ENCODE measurements at places on chromosomes 11 and 22. TPM values are rescaled to one million over a fixed set of nuclear protein-coding genes. Genes with fewer than 3 reads are reported as not detected.

The CRYAB gene
- total RNA-seq: 316 TPM

The SCN2B gene
- 1.0 TPM for total RNA-seq

The SERPIND1 gene
- total RNA-seq: not detected

The OR51S1 gene
- total RNA-seq: not detected

The MIAT gene
- 1.1 TPM for total RNA-seq

The SPDYC gene
- not detected for total RNA-seq

DNA sequence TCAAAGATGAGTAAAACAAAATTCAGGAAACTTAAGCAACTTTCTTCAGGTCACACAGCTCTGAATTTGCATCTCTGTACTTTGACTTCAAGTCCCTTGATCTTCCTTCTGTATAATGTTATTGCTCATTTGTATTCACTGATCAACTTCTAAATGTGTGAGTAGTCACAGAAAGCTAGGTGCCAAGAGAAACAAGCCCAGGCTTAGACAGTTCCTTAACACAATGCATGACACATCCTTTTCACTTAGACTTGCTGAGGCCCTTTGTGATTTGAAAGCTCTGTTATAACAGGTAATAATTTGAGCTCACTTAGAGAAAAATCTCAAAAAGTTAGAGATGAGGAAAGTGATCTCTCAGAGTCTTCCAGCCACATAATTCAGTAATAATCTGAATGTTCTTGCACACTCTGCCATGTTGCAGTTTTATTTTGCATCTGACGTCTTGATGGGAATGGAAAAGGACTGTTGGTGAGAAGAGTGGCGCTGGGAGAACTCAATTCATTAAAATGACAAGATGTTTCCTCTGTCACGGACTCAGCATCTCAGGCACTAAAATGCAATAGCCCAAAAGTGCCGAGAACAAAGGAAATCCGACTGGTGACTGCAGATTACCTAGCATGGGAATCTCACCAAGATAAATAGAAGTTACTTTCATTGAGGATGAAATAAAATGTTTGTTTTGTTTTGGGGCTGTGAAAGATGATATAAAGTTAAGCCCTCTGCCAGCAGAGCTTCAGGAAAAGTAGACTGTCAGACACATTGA lies 665.3 kb downstream of the OPCML start:
- no peak for ATAC-seq

- no peak for ATAC-seq
Measured at GRCh38 chr11:65355776-65356393, 1.3 kb downstream of the TIGD3 start.

DNA sequence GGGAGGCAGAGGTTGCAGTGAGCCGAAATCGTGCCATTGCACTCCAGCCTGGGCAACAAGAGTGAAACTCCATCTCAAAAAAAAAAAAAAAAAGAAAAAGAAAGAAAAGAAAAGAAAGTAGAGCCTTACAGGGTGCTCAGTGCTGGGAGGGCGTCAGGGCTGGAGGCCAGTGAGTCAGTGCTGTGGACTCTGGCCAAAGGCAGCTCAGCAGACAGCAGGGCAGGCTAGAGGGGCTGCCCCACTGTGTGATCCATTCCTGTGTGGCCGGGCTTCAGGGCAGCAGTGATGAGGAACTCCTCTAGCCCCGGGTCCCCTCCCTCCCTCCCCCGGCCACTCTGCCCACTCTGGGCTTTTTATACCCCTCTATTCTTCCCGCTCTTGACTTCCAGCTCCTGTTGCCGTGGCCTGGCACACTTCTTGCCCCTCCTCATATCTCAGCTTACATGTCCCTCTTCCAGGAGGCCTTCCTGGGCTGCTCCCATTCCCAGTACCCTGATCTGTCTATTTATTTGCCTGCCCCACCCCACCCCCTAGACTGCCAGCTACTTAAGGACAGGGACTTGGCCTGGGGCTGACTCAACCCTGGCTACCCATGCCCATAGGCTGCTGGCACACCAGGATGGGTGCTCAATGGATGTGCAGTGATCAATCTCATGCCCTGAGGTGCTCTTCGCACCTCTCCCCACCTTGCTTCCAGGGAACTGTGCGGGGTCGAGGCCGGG lies 10.1 kb downstream of the SYT12 start:
- no peak for ATAC-seq

DNA sequence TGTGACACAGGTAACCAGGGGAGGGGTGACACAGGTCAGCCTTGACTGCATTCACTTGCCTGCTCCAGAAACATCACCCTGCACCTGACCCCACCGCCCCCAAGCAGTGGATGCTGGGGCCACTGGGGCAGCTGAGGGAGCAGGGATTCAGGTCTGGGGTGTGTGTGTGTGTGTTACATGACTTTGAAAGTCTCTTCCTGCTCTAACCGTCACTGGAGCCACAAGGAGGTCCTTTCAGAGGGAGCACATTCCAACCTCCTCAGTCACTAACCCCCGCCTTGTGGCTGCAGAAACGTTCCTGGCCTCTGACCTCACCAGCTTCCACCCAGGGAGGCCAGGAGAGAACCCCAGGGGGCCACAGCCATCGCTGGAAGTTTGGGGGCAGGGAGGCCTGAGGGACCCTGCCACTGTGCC lies 2.9 kb upstream of the FOSL1 start:
- ATAC-seq: no peak

DNA sequence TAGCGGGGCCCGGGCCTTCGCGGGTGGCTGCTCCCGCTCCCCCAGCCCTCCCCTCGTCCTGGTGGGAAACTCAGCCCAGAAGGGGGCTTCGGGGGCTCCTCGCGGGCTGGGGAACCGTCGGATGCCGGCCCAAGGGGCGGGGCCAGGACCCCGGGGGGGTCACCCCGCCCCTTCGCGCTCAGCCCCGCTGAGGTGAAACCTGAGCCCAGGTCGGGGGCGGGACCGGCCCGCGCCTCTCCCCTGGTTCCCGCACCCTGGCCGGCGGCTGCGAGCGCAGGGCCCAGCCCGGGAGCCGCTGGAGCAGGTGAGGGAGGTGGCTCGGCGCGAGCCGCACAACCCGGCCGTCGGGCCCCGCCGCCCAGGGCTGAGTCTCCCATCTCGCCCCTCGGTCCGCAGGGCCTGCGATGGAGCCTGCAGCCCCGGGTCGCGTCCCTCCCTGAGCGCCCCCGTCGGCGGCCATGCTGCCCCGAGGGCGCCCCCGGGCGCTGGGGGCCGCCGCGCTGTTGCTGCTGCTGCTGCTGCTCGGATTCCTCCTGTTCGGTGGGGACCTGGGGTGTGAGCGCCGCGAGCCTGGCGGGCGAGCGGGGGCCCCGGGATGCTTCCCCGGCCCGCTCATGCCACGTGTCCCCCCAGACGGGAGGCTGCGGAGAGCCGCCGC lies at the start of gene LARGE2:
LARGE2 (plus strand) TSS at position 232 of the 658 bp plus-strand sequence; CDS start at position 459, 227 bp downstream.
- ATAC-seq: no peak

DNA sequence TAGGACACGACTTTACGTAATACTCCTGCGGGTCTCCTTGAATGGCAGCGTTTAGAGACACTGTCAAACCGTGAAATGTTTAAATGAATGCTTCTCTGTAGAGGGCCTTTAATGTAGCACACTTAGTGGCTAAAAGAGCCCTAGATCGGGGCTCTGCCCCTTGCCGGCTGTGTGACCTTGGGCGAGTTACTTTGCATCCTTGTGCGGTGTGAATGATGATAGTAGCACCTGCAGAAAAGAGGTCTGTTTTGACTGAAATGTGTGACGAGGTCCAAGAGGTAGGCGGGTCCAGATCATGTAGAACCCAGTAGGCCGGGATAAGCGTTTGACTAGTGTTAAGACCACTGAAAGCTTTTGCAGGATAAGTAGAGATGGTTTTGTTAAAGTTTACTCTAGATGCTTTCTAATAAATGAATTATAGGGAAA lies 866 bp downstream of the MED17 start:
- ATAC-seq: no peak

DNA sequence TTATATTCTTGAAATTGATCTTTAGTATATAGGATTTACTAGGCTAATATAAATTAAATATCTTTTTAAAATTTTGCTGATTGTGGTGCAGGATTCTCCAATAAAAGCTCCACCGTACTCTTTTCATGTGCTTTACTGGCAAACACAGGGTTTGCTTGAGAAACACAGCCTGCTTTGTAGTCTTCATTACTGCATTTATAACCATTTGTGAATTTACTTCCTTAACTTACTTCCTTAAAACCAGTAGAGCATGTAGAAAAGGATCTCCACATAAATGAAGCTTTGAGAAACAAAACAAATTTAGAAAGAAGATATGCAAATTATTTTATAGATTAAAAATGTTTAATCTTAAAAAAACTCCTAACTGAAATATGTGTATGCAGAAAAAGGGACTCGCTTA lies 28.8 kb downstream of the SWAP70 start:
- ATAC-seq: no peak

DNA sequence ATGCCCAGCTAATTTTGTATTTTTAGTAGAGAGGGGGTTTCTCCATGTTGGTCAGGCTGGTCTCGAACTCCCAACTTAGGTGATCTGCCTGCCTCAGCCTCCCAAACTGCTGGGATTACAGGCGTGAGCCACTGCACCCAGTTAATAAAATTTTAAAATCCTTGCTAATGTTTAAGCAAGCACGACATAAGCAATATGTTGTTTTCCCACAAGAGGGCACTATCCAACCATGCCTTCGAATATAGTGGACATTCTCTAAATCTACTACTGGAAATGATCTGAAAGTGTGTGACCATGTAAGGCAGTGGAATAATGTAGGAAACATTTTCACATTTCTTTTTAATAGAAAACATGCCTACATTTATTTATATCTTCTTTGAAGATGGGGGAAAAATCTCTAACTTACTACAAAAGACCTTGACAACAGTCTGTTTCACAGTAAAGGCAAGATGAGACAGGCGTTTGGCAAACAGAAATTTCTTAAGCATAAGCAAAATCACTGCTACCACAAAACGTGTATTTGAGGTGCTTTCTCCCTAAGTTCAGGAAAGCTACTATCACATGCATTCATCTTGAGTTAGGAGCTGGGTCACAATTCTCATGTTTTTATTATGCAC lies 38.2 kb downstream of the PITPNB start:
- peak; percentile 82 for ATAC-seq

GRCh38 chr11:69233744-69234570 lies 60.0 kb upstream of the MYEOV start:
- no peak for ATAC-seq

DNA sequence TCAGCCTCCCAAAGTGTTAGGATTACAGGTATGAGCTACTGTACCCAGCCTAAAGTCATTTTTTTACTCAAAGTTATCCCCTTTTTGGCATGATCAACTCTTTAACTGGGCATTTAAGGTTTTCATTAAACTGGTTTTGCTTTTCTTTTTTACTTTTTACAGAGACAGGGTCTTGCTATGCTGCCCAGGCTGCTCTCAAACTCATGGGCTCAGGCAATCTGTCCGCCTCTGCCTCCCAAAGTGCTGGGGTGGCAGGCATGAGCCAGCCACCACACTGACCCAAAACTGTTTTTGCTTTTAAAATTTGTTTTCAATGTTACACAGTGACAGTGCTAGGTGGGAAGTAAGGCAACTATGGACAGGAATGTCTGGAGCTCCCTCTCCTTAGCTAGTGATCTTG lies 3.9 kb upstream of the ZBED5 start:
- no peak for ATAC-seq

DNA sequence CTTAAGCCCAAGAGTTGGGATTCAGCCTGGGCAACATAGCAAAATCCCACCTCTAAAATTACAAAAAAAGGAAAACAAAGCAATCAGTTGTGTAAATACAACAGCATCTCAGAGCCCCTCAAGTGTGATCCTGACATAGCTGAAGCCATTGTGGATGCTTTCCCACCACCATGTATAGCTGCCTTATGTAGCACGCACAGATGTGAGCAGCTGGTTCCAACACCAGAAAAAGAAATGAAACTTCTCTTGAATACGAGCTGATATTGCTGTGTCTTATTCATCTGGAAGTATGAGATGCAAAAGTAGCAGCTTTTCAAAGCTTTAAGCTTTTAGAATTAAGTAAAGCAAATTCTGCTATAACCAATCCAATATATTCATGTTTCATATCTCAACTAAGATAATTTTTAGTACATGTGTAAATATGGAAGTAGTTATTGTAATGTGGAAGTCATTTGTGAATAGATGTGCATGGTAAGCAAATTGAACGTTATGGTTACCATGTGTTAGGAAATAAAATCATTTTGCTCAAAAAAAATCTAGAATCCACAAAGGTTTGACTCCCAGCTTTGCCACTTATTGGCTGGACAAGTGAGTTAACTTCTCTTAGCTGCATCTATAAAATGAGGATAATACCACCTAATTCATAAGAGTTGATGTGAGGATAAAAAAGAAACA lies 63.2 kb downstream of the SGSM3 start:
- no peak for ATAC-seq

DNA sequence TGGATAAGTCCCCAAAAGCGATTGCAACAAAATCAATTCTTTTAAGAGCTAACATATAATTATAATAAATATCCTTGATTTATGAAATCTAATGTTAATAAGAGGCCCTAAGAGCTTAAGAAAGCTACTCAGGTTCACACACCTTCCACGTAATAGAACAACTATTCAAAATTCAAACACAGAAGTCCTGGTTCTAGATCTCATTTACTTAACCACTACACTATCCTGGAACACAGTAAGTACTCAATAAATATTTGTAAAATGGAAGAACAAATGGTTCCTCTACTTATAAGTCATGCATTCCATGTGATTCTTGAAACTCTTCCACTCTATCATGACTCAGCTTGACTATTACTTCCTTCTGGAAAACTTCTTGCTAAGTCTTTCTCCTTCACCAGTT lies 268.2 kb downstream of the FAM181B start:
- ATAC-seq: no peak

DNA sequence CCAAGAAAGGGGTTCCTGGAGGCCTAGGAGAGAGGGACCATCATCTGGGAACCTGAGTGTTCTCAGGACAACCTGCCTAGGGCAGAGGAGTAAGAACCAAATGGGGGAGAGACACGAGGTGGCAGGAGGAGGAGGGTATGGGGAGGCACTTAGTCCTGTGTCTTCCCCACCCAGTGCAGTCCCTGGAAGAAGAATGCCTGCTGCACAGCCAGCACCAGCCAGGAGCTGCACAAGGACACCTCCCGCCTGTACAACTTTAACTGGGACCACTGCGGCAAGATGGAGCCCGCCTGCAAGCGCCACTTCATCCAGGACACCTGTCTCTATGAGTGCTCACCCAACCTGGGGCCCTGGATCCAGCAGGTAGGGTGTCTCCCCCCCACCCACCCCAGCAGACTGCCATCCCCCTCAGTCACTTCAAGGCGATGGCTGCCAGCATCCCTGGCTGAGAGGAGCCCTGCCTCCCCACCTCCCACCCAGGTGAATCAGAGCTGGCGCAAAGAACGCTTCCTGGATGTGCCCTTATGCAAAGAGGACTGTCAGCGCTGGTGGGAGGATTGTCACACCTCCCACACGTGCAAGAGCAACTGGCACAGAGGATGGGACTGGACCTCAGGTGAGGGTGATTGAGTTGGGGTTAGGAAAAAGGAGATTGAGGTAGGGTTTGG lies 3.7 kb upstream of the INPPL1 start:
- ATAC-seq: no peak

- no peak for ATAC-seq
Measured at GRCh38 chr11:33897761-33898375, 6.0 kb upstream of the LMO2 start.

- no peak for ATAC-seq
Measured at GRCh38 chr11:23509023-23509422, 648.7 kb upstream of the CCDC179 start.

- no peak for ATAC-seq
Measured at GRCh38 chr22:36636916-36637315, 66.6 kb downstream of the CACNG2 start.
